CD8-positive, alpha-beta memory T cell (primary cell): ENCODE measurements at places on chromosomes 2 and 18. TPM values are rescaled to one million over a fixed set of nuclear protein-coding genes. Genes with fewer than 3 reads are reported as not detected.

Gene CHST9
- not detected for total RNA-seq

Gene ERBB4
- total RNA-seq, result not detected

Gene POTEC
- total RNA-seq, result not detected

Gene PREB
- total RNA-seq, result 80.6 TPM

Gene PAIP2B
- total RNA-seq, result 2.3 TPM

Gene RAX
- total RNA-seq, result not detected

Gene SPP2
- total RNA-seq, result not detected

Gene SLC9A4
- total RNA-seq, result not detected

Gene TSPYL6
- not detected for total RNA-seq

Gene LIMS4
- 0.79 TPM for total RNA-seq
